Ascending aorta (tissue), 2 donors: ENCODE measurements at places on chromosomes 1 and 21.

GRCh38 chr21:27589781-27590180 lies 622.9 kb upstream of the ADAMTS5 start:
- DNase-seq = no peak

DNA sequence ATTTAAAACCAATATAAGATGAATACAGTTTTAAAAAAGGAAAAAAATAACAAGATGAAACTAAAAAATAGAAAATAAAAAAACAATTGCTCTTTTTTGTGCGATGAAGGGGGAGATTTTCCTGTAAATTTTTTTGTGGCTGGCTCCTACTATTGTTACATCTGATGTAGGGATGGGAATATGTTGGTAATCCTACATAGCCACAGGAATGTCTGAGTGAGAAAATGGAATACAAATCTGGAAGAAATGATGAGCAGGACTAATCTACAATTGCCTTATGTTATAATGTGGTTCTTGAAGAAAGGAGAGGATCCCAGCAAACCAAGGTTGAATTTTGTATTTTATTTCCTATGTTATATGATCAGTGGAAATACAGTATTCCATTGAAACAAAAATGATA lies 40.9 kb downstream of the ATP6V1G3 start:
- no peak for DNase-seq

DNA sequence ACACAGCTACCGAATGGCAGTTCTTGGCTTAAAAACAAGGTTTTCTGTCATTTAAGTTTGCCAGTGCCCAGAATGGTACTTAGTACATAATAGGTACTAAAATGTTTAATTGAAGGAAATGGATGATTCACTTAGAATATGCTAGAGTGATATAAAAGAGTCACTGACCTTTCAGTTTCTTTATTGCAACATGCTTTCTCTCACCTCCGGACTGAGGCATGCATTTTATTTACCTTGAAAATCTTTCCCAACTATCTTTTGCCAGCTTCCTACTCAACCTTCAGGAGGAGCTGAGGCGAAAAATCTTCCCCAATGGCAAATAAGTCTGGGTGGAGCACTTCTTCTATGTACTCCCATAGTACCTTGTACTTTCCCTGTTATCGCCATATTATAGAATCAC lies 244.9 kb downstream of the ZNF648 start:
- DNase-seq = no peak

DNA sequence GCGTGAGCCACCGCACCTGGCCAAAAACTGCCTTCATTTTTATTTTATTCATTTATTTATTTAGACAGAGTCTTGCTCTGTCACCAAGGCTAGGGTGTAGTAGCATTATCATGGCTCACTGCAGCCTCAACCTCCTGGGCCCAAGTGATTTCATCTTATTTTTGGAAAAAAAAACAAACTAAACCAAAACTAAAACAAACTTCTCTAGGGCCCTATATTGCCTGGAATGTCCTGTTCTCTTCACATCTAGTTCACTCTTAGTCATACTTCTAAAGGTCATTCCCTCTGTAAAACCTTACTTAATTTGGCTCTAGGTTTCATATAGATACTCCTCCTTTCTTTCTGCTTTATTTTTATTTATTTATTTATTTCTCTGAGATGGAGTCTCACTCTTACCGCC lies 15.6 kb downstream of the RPS27 start:
- no peak for DNase-seq

DNA sequence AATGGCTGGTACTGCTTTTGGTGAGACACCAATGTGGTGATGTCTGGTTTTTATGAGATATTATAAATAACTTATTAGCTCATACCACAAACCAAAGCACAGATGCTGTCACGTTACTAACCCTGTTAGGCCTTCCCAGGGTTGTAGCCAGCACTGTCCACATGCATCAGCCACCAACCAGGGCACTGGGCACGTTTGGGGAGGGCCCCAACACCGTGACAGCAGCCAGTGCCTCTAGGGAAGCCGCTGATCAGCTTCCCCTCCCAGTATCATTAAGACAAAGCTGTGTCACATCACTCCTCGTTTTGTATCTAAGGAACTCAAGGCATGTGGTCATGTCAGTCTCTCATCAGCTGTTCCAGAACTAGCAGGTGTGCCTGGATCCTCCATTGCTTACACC lies 13.9 kb downstream of the URB1 start:
- DNase-seq = no peak

DNA sequence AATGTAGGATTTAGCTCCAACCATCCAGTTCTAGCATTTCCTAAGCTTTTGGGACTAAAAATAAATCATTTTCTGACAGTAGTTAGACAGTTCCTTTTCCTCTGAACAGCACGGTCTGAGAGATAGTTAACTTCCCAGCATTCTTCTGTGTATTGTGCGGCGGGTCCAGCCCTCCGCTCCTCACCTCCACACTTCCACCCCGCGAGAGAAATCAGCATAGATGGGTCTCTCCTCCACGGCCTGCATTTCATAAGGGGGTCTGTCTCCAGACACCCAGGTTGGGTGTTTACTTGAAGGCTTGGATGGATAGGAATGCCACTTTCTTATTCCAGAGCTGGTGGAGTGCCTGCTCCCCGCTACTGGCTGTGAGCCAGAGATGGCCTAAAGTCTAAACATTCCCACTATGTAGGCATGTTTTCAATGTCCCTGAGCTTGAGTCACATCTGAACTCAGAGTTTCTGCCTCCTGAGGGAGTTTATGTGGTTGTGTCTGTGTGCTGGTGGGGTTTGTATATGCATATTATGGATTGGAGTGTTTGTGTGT lies 38.0 kb upstream of the PPP2R5A start:
- DNase-seq = no peak
